NCI-H1417 treated with DMSO at 0.1 percent for 48 hours (cell line): ENCODE measurements at places on chromosomes 5 and 9.

DNA sequence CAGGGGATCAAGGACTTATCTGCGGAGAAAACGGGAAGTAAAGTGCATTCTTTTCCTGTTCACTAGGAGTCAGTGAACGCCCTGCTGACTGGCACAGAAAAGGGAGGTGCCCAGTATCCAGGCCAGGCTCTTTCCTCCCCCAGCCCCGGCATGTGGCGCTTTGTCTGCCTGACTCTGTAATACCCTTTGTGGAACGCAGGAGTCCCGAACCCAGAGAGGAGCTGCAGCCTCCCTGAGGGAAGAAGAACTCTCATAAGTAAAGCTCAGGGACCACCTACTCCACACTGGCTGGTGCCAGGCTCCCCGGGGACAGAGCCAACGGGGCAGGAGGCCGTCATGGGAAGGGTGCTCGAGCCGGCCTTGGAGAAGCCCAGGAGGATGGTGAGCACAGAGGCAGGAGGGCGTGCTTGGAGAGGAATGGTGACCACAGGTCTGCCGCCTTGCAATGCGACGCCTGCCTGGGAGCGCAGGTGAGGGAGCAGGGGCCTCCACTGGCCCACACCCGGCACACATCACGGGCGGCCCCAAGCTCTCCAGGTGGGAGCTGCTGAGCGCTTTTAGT, 31.5 kb downstream of the VAV2 start:
- DNase-seq: no peak

- DNase-seq: no peak
Observed at GRCh38 chr5:84885485-84886258, 501.0 kb upstream of the EDIL3 start.

- no peak for DNase-seq
Observed at GRCh38 chr5:67206929-67207328, 10.3 kb upstream of the CD180 start.

DNA sequence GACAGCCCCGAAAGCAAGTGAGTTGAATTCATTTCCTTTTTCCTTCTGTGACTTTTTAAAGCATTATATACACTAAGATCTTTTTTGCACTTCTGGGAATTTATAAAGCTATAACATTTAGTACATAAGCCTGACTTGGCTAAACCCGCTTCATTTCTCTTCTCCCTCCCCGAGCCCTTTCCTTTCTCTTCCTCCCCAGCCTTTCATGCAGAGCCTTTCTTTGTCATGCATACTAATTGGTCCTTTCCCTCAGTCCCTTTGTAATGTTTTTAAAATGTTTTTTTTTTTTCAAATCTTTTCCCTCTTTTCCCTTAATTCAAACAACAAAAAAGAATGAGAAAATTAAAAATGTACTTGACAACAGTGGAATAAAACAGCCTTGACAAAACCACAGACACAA, 246.4 kb downstream of the PSAT1 start:
- DNase-seq: no peak

DNA sequence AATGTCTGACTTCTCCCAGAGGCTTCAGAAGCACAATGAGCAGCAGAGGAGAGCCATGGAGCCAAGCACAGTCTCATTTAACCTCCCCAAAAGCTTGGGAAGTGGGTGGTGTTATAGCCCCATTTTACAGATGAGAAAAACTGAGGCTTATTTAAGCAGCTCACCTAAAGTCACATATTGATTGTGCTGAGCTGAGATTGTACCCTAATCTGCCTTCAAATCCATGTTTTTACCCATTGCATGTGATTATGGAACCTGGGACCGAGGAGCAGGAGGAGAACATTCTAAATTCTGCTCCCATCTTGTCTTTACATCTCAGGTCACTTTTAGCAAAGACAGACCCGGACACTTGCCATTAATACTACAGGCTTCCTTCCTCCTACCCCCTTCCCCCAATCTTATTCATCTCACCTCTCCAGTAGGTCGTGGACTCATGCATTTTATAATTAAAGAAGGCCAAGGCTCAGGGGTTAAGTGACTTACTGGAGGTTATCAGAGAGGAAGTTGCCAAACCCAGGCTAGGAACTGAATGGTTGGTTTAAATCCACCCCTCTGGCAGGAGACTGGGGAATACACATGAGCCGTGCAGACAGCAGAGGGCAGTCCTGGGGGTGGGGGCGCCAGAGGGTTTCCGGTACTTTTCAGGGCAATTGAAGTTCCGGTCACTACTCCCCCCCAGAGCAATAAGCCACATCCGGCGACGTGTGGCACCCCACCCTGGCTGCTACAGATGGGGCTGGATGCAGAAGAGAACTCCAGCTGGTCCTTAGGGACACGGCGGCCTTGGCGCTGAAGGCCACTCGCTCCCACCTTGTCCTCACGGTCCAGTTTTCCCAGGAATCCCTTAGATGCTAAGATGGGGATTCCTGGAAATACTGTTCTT, 51.0 kb upstream of the IL17B start:
- DNase-seq: no peak

GRCh38 chr5:137566118-137566541, 67.0 kb upstream of the SPOCK1 start:
- DNase-seq: no peak

DNA sequence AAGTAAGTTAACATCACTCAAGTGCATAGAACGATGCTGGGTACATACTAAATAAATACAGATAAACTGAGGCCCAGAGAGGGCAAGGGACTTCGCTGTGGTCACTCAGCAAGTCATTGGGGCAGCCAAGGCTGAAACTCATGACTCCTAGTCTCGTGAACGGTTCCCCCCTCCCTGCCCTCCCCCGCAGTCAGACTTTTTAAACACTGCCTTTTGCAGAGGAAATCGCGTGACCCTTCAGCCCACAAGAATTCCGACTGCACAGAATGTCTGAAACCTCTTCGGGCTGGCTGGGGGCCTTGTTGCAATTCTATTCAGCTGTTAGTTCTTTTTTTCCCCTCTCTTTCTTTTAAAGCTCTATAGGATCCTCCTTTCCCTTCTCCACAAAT, 28.1 kb downstream of the NEK6 start:
- DNase-seq: no peak

DNA sequence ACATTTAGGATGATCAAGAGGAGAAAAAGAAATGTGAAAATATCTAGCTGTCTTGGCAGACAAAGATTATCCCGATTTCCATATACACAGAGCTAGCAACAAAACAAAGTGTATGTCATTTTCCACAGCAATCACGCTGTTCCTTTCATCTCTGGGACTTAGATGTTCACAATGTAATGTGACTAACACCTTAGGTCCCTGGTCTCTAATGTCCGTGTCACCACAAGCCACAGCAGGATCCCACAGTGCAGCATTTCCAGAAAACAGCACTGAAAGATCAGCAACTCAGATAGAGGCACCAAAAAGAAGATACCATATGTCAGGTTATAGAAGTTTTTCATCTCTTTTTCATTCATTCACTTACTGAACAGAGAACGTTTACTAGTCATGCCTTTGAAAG, 118.0 kb upstream of the TNPO1 start:
- no peak for DNase-seq

DNA sequence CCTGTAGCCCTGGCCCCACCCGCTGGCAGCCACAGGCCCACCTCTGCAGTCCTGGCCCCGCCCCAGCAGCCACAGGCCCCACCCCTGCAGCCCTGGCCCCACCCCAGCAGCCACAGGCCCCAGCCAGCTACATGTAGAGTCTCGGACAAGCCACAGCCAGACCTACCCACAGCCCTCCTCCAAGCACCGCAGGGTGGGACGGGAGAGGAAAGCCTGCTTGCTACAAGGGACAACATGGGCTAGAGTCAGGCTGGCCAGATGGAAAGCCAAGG, 49.5 kb upstream of the SARDH start:
- DNase-seq: no peak
